ENCODE measurements at places on chromosomes 1 and 21.

- DNase-seq, result no peak
These were observed 255.7 kb downstream of the COL11A1 start for GRCh38 chr1:102852613-102853012.

GRCh38 chr1:42214447-42214871 is 49.9 kb upstream of the GUCA2A start:
- no peak for DNase-seq

DNA sequence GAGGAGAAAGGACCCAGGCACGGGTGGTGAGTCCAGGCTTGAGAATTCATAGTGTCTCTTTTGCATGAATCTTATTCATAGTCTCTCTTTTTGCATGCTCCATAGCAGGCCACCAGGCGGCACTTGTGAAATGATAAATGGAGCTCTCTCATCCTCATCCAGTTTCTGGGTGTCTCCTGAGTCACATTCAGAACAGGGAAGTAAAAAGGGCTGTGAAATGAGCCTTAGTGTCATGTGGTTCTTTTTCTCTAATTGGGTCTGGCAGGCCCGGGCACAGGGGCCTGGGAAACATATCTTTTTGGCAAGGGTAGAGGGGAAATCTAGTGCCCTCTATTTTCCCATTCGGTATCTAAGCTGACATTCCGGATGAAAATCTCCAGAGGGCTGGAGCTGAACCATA is 19.1 kb upstream of the NCF2 start:
- no peak for DNase-seq

- DNase-seq, result no peak
These were observed 688.5 kb downstream of the MATN1 start for GRCh38 chr1:30034627-30035521.

DNA sequence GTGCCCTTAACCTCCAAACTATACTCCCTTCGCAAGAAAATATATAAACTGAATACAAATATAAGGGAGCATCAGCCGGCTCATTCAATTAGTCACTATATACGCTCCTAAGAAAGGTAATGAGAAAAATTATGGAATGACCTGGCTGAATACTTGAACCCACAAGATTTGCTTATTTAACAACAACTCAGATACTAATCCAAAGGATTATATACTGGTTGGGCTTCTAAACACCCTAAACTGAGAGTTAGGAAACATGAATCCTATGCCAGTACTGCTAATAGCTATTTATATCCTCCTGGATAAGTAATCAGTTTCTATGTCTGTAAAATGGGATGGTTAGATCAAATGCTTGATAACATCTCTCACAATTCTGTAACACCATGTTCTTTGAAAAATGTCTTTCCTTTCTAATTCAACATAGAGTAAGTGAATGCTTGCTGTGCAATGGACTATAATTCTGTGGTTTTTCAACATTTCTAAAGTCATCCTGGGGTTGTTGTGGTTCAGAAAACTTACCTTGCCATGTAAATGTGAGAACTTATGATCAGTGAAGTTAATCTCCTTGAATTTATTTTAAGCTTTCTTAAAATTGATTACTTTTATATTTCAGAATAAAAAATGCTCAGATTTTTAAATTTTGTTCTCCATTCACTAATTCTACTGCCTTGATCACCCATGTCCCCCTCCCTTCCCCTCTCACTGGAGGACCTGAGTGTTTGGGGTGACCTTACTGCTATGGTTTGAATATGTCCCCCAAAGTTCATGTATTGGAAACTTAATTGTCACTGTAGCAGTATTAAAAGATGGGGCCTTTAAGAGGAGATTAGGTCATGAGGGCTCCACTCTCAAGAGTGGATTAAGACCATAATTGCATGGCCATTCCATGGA is 14.5 kb downstream of the DUSP10 start:
- no peak for DNase-seq

GRCh38 chr1:192703283-192704206 is 67.6 kb downstream of the RGS13 start:
- DNase-seq, result no peak

- peak; percentile 79 for DNase-seq
These were observed 1.0 kb upstream of the S100A2 start for GRCh38 chr1:153566414-153567371.

- DNase-seq, result no peak
These were observed 431 bp downstream of the EEIG2 start for GRCh38 chr1:108560189-108560873.

DNA sequence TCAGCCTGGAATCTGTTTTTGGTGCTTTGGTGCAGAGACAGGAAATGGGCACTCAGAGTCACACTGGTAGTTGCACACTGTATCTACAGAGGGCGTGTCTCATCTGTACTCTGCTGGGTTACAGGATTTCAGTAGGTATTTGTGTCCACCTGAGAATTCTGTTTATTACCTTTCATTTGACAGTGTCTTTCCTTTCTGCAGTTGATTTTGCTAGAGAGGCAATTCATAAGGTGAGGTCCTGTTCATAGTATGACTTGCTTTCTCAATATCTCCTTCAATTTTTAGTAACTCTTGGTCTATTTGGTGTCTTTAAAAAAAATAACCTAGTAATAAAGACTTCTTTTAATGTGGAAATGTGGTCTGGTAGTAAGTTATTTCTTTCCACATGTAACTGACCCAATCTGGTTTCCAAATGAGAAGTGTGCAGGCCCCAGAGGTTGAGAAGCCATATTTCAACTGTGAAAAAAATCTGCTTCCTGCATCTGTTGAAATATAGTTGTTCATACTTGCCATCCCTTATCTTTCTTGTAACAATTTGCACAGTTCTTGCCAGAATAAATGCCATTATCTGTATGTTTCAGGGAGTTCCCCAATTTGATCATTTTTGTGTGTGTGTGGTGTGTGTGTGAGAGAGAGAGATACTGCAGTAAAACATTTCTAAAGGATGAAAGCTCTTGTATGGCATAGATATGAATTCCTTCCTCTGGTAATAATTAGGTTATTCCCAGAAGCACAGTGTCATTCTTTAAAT is 78.4 kb upstream of the DNAJC6 start:
- DNase-seq, result no peak

GRCh38 chr21:39681845-39682244 is 63.1 kb upstream of the IGSF5 start:
- DNase-seq, result no peak

- DNase-seq, result peak; percentile 7
These were observed 867 bp downstream of the PTGFRN start for GRCh38 chr1:116910379-116911187.

DNA sequence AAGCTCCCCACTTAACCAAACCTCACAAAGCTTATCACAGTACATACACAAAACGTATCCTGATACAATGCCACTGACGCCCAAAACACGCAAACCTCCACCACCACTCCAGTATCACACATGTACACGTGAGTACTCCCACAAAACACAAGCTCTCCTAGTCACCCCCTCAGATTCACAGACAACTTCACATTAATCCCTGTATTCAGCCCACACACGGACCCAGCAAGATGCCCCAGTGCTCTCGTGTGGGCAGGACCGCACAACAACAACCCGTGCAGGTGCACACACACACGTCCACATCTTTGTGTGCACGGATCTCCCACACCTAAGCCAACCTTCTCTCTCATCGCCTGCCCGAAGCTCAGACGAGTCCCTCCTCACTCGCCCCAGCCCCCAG is 17.6 kb downstream of the PADI1 start:
- DNase-seq, result no peak

DNA sequence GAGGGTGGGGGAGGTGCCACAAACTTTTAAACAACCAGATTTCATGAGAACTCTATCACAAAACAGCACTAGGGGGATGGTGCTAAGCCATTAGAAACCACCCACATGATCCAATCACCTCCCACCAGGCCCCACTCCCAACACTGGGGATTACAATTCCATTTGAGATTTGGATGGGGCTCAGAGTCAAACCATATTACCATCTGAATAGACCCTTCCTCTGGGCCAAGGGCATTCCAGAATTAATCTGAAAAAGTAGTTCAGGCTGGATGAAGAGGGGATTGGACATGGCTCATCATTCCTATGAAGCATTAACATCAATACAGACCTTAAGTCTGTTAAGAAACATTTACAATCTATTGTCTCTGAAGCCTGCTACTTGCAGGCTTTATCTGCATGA is 149.9 kb upstream of the DNAH14 start:
- DNase-seq, result no peak

DNA sequence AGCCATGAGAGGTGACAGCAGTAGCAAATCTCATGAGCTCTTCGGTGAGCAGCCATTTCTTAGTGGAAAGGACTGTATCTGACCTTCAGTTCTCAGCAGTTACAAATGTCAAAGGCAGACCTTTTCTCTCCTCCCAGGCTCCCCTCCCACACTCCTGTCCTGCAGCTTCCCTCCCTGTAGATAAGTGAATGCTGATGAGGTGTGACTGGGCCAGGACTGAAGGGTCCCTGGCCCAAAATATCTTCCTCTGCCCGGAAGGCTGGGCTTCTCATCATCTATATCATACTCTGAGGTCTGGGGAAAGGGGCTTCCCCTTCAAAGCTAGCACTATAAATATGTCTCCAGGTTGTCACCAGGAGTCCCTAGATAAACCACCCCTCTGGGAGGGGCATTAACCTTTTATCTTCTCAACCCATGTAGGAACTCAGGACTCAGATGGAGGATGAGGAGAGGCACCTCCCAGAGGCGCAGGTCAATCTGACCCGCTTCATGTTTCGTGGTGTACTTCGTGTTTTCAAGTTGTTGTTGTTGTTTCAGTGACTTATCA is 3.6 kb upstream of the ADAMTSL4 start:
- DNase-seq, result no peak

GRCh38 chr1:67105508-67105907 is 29.3 kb downstream of the C1orf141 start:
- DNase-seq, result no peak

DNA sequence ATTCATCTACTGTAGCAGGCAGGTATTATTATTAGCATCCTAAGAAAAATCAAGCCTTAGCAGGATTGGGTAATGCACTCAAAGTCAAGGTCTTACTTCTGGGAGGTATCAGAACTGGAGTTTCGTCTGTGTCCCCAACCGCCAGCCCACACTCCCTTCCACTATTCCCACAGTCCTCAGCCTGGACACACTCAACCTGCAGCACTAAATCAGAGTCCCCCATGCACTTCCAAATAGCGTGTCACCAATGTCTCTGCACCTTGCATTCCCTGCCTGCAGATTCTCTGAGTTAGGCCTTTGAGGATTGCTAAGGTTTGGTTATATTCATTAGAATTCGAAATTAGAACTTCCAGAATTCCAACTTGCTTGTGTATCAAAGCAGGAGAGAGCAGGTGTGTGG is 3.9 kb downstream of the LYPD8 start:
- no peak for DNase-seq

- DNase-seq, result no peak
These were observed 133.5 kb downstream of the CLIC6 start for GRCh38 chr21:34802180-34802899.

DNA sequence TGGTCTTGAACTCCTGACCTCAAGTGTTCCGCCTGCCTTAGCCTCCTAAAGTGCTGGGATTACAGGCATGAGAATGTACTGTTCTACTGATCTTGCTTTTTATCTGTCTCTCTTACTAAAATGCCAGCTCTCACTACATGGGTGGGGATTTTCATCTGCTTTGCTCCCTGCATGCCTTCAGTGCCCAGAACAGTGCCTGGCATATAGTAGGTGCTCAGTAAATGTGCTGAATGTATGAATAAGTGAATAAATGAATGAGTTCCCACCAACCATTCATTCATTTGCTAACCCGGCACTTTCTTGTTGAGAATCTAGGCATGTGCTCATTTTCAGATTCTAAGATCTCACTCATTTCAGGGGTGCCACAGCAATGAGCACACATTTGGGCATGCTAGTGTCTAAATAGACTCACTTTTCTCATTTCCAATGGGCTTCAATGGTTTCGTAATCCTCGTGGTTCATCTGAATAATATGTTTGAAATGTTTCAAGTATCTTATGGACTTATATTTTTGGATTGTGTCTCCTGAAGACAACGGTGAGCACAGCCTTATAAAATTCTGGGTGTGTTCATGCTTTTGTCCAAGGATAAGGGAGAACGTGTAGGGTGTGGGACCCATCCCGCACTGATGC is 7.6 kb downstream of the DHRS3 start:
- no peak for DNase-seq

DNA sequence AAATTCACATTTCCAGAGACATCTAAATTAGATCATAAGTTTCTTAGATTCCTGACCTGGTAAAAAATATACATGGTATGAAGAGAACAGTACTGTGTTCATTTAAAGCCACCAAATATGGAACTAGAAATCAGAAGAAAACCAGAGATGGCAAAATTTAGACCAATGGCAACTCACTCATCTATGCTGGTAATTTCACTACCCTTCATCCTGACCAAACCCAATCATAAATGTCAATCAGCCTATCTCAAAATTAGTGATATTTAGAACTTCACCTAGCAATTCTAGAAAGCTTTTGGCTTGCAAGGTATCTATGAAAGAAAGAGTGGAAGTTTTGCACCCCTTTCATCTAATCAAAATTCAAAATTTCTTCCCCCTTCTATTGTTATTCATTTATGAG is 107.7 kb downstream of the NIBAN1 start:
- DNase-seq, result no peak

DNA sequence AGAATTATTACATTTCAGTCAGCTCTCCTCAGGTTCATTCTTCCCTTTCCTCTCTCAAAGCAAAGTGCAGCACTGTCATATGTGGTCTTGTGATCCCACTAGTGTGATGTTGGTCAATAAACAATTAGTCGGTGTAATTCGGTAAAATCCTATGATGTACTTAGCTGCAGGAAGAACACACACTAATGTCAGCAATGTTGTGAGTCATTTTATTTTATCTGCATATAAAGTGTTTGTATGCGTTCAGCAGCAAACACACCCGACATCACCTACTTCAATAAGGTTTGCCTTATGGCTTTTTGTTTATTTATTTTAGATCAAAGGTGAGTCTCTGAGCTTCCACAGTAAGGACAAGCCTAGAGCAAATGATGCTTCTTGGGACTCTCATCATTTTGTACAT is 47.8 kb downstream of the PTPN14 start:
- DNase-seq, result no peak

- DNase-seq, result no peak
These were observed 81.6 kb downstream of the HHIPL2 start for GRCh38 chr1:222466150-222466865.

DNA sequence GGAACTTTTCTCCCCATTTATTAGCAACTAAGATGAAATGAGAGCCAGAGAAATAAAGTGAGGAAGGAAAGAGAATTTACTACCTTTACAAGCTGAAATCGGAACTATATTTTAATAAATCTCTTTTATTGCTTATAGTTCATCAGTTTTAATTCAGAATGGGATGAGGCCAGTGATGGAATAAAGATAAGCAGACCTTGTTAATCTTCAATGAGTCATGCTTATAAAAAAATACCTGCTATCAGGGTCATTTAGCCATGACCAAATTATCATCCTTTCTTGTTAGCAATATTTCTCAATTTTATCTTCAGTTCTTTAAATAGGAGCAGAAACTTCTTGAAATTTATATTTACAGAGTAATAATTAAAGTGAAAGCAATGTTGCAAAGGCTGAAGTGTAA is 26.1 kb downstream of the RGS4 start:
- DNase-seq, result no peak

DNA sequence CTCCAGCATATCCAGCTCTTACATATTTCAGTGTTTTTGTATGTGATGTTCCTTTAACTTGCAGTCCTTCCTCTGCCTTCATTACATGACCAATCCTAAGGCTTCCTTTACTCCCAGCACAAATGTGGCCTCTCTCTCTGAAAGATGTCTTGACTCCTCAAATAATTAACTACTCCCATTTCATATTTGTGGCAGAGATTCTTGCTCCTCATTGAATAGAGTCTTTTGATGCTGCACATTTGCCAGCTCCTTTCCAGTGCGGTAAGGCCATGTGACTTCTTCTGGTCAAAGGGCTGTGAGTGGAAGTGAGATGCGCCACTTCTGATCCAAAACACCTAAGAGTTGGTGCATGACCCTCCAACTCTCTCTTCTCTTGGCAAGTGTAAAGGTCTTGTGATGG is 19.1 kb upstream of the LAMC1 start:
- no peak for DNase-seq

Measured in T-helper 22 cell (primary cell).